ENCODE measurements at places on chromosomes 4 and X.

- peak; percentile 57 for DNase-seq
These were observed 147.2 kb downstream of the GLRA3 start for GRCh38 chr4:174681723-174682300.

DNA sequence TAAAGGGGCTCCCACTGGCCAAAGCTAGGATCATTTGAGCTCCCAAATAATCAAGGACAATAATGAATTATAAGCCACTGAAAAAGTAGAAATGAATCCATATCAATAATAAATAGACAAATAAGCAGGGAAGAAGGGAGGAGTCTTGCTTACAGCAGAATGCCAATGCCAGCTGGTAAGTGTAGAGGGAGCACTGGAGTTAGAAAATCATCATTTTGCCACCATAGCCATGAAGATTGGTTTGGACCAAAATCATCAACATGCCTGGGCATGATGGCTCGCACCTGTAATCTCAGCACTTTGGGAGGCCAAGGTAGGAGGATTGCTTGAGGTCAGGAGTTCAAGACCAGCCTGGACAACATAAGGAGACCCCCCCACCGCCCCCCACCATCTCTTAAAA lies 20.4 kb upstream of the SH3KBP1 start:
- DNase-seq = no peak

- no peak for DNase-seq
These were observed 34.9 kb upstream of the VCX3B start for GRCh38 chrX:8429692-8430249.

GRCh38 chrX:4263030-4263803 lies 549.8 kb upstream of the PRKX start:
- no peak for DNase-seq

DNA sequence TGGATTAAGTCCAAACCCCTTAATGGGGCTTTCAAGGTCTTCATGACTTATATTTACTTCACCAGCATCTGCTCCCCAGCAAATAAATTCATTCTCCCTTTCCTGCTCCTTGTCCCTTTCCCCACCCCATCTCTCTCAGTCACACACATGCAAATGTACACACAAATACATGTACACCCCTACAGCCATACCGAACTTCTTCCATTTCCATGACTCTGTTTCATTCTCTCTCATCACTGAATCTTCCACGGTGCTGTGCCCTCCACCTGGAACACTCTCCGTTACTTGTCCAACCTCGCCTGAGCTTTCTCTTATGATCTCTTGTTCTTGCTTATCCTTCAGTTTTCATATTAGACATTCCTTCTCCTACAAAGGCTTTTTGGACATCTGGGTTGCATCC lies 22.0 kb upstream of the RPA4 start:
- no peak for DNase-seq

DNA sequence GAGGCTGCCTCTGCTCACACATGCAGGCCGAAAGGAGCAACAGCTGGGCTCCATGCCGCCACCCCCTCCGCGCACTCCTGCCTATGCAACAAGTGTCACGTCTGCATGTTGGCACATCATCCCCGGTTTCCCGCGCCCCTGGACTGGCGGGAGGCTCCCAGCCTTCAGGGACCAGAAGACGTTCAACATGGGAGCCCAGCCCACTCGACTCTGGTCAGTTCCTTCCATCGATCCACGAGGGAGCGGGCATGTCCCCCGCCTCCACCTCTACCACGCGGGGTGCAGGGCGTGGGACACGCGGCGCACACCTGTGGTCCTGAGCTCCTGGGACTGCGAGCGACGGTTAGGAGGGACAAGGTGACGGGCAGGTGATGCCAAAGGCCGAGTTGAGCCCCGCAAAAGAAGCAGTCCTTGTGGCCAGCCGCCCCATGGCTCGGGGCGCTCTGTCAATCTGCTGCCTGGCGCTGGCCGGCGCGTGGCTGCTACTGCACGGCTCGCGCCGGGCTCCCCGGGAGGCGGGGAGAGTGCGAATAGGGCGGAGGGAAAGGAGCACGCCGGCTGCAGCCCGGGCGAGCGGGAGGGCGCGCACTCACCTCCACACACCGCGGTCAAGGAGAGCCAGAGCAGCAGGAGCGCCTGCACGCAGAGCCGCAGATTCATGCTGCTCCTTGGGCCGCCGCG lies 645 bp downstream of the APLN start:
- no peak for DNase-seq

GRCh38 chr4:123628288-123628687 lies 231.7 kb downstream of the SPRY1 start:
- no peak for DNase-seq

- DNase-seq = no peak
These were observed 27.9 kb upstream of the MSMO1 start for GRCh38 chr4:165299399-165300060.

- DNase-seq = no peak
These were observed 5.0 kb downstream of the PITX2 start for GRCh38 chr4:110617646-110618580.

GRCh38 chr4:169906821-169907220 lies 119.4 kb downstream of the MFAP3L start:
- no peak for DNase-seq

DNA sequence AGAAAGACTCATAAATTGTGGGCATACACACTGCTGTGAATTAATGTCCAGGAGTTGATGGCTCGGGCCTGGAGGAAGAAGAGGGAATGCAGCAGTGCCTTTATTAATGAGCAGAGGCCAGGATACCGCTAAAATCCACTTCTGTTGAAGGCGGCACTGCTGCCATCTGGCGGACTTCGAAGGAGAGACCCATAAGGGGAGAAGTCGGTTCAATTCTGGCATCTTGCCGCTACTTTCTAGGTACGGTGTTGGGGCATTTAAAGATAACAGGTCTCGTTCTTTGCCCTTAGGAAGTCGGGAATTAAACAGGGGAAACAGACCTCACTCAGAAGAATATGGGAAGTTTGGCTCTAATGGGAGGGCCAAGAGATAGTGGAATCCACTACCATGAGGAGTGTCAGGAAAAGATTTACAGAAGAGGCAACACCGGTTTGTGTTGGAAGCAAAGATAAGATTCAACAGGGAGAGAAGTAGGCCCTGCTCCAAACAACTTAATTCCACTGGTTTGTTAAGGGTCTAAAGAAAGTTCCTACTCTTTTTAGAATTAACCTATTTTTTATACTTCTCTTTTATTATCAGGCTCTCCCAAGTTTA lies 133.6 kb upstream of the GIMD1 start:
- DNase-seq = peak; percentile 72

DNA sequence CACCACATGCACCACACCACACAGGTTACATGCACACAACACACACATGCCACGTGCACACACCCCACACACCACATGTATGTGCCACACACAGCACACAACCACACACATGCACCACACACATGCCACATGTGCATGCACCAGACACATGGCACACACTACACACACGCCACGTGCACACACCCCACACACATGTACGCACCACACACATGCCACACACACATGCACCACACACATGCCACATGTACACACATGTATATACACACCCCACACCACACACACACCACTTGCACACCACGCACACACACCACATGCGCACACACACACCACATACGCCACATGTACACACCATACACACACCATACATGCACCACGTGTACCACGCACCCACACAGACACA lies 19.6 kb upstream of the MSANTD1 start:
- no peak for DNase-seq

DNA sequence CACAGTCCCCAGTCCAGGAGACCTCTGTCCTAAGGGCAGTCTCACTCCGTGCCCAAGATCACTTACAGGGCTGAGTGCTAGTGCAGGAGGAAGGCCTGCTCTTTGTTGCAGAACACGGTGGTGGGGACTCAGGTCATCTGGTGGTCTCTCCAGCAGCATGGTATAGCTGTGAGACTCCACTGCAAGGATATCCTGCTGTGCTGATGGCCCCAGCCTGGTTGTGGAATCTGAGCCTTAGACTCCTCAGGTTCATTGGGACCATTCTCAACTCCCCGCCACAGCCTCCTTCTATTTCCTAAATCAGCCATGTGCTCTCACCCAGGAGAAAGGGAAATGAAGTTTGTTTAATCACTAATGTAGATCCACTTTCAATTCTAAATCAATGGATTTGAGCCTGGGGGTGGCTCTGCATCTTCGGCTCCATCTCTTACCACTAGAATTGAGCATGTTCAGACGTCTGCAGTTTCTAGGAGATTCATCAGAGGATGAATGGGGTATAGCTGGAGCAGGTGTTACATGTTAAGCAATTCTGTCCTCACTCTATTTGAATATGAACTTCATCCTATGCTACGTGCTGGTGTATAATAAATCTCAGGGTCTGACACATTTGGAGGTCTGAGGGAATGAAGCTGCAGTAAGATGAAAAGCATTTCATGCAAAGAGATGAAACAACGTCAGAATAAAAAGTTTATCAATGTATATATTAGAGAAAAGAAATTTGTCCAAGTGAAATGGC lies 189.2 kb downstream of the MGST2 start:
- DNase-seq = no peak

All from fibroblast of skin of scalp (primary cell).